NCI-H1092 (cell line): ENCODE measurements at places on chromosomes 12 and 14.
A peak's percentile ranks its signal among the peaks of the same experiment; 100 is the strongest.

DNA sequence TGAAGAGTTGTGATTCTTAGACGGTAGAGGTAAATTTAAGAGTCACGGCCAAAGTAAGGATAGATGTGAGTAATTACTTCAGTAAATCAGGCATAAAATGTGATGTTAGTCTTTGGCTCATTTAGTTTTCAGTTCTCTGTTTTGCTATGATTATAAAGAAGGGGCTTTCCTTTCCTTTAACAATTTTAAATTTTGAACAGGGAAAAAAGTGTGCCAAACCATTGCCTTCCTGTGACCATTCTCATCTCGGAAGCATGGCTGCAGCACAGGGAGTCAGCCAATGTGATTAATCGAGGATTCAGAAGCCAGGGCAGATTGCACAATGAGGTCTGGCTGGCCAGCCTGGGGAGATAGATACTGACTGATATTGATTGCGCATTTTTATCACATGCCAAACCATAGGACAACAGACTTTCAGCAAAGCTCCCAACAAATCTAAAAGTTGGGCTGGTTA, 480.2 kb upstream of the PRICKLE1 start:
- DNase-seq = no peak

GRCh38 chr12:130709151-130709970, 6.7 kb downstream of the RIMBP2 start:
- DNase-seq = no peak

DNA sequence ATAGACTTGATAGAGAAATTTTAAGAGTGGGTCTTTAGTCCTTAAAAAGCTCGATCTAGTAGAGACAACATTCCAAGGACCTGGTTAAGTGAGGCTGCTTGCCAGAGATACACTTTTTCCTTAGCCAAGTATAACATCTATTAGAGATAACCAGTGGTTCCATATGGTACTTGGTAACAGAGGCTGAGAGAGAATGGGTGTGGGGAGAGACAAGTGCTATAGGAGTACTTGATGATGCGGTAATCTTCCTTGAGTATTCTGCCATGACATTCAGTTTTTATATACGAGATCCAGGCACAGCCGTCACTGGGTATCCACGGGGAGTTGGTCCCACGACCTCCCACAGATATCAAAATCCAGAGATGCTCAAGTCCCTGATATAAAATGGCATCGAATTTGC, 77.4 kb upstream of the REP15 start:
- DNase-seq = no peak

DNA sequence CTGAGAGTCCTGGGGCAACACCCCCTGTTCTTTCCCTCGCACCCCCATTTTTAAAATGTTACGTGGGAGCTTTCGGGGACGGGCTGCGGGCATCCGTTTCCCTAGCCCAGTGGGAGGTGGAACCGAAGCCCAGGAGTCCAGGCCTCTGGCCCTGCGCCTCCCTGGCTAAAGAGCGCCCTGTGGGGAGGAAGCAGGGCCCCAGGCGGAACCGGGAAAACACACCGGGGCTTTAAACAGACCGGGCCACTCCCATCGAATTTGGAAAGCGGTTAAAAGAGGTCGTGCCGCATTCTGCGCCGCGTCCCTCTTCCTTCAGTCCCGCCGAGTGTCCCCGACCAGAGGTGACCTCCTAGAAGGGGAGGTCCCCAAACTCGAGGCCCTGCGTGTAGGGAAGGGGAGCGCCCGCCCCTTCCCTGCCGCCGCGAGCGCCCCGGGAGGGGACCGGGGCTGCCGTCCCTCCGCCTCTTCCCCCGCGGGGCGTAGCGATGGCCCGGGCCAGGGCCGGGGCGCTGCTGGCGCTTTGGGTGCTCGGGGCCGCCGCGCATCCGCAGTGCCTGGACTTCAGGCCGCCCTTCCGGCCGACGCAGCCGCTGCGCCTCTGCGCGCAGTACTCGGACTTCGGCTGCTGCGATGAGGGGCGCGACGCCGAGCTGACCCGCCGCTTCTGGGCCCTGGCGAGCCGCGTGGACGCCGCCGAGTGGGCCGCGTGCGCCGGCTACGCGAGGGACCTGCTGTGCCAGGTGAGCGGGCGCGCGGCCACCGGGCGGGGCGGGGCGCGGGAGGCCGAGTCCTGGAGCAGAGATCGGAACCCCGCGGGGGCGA, at the start of gene HHIPL1:
HHIPL1 (plus strand) TSS at position 407 of the 822 bp plus-strand sequence; CDS start at position 486, 79 bp downstream.
- DNase-seq = no peak

DNA sequence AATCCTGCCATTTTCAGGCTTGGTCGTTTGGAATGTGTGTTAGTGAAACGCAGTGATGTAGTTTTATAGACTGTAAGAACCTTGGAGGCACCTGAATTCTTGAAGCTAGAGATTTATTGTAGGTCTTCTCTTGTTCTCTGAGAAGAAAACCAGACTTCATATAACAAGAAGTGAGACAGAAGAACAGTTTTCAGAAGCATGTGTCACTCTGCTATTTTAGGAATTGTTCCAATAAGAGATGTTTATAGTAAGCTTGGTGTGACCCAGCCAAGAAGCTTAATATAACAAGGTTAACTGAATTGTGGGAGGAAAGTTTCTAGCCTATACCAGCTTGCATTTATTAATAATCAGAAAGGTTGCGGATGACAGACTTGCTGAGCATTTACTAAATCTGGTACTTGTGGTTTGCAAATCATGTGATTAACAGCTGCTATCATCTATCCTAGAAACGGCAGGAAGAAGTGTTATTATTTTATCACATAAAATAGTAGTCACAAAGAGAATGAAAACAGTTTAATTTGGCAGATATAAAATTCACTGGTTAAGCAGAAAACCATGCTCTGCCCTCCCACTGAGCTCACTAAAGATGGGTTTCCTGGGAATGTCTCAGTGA, 49.2 kb upstream of the BCAT1 start:
- no peak for DNase-seq

DNA sequence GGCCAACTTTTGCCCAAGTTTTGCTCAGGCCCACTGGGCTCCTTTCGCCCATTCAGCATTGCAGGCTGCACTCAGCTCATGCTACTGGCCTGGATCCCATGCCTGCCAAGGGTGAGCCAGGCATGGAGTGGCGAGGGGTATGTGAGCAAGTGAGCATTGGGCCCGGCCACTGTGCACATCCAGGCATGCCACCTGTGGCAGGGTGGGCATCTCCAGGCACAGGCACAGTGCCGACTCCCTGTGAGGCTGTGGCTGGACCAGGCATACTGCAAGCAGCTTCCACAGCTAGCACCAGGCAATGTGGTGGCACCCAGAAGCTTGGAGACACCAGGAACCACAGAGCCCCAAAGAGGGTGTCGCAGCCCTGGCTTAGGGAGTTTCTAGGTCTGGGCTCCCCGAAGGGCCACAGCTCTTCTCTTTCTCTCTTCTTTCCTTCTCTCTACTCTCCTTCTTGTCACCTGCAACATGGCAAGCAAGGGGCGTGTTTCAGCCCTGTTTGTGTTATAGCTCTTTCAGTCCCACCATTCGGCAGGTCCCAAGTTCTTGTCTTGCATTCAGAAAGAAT, 15.6 kb downstream of the FAM186A start:
- no peak for DNase-seq

GRCh38 chr12:106757623-106758348, 16.7 kb upstream of the RIC8B start:
- no peak for DNase-seq

DNA sequence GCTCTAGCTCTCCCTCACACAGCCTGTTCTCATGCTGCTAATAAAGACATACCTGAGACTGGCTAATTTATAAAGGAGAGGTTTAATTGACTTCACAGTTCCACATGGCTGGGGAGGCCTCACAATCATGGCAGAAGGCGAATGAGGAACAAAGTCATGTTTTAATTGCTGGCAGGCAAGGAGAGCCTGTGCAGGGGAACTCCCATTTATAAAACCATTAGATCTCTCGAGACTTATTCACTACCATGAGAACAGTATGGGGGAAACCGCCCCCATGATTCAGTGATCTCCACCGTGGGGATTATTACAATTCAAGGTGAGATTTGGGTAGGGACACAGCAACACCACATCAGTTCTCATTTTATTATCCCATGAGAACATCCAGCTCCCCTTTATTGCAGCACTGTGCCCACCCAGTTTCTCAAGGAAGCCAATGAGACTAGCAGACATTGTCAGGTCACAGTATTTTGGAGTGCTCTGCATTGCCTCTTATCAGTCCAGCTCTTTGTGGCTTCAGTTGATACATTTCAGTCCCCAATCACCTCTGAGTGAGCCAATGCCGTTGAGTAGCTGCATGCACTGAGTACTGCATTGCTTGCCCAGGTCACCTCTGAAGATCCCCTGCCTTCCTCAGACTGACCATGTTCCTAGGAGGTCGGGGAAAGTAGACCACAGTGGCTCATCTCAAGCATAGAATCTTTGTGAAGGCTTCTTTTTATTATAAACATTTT, 131.2 kb downstream of the CRADD start:
- no peak for DNase-seq

DNA sequence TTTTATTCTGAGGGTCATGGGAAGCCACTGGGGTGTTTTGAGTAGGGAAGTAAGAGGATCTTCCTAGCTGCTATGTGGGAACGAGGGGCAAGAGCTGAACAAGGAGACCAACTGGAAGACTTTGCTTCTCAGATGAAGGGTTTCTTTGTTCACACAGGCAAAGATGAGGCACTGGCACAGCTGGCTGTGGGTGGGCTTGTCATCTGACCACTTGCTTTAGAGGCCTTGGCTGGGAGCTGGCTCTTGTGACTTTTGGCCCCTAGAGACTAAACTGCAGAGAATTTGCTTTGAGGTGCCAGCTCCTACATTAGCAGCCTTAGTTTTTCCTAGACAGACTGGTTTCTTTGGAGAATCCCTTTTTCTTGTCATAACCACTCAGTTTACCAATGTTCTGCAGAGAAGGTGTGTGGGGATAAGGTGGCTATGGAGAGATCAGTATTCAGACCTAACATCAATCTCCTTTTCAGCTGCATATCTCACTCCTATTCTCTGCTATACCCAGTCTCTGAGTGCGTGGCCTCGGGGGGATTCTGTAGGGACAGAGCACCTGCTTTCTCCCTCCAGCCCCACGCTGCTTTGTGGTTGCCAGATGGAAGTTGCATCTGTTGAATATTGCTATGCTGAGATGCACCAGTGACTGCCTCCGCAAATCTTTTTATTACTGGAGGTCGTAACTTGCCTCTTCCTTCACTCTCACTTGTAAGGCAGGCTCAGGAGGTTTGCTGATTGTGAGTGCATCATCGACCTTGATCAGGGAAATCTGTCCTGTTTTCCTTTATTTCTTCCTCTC, 12.7 kb downstream of the PPP2R5C start:
- peak; percentile 11 for DNase-seq

GRCh38 chr12:98838231-98838647, 193.1 kb downstream of the APAF1 start:
- no peak for DNase-seq

GRCh38 chr12:19402743-19403431, 36.4 kb upstream of the AEBP2 start:
- no peak for DNase-seq

- DNase-seq = peak; percentile 97
These were observed 82.3 kb downstream of the RIMBP2 start for GRCh38 chr12:130633771-130634170.

DNA sequence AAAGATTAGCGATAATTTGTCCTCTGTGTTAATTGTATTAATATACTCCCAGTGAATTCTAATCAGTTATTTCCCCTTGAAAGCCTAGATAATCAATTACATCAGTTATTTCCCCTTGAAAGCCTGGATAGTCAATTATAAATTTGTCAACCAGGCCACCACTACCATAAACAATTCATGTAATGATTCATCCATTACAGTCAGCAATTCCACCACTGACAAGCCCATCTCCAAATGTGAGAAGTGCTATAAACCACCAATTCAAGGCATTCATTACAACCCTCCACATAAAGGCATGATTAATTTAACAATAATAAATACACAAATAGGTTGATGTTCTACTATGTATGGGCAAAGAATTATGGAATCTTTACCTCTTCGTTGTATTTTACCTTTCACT, 40.9 kb downstream of the INTS13 start:
- no peak for DNase-seq

- no peak for DNase-seq
These were observed 220.5 kb downstream of the BCAT1 start for GRCh38 chr12:24728366-24728765.

GRCh38 chr12:13024531-13024916, 19.7 kb upstream of the FAM234B start:
- DNase-seq = no peak

GRCh38 chr12:112989806-112990205, 11.5 kb downstream of the OAS2 start:
- no peak for DNase-seq

- no peak for DNase-seq
These were observed 5.0 kb upstream of the MIA2 start for GRCh38 chr14:39228509-39229221.

DNA sequence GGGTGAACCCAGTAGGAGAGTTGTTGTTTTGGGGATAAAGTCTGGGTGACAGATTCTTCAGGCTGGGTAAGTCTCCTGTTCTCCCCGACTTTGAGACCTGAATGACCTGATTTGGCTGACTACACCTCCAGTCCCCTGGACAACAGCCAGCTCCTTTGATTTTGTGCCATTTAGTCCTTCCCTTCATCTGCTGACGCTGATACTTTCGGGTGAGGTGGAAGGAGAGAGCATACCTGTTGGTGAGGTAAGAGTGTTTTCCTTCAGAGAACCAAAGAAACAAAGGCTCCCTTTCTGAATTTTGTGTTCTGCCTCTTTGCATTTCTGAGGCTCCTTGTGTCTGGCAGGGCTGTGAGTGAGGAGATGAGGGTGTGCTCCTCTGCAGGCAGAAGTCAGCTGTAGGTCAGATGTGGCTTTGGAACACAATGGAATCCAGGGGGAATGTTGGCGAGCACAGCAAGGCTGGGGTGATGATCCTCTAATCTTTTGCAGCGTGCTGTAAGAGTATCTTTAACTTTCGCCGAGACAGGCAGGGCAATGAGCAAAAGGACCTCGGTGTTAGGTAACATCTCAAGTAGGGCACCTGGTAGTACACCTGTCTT, 12.1 kb downstream of the ETV6 start:
- no peak for DNase-seq

GRCh38 chr14:61280526-61281185, 482 bp downstream of the TMEM30B start:
- DNase-seq = peak; percentile 74

- DNase-seq = no peak
These were observed 308.3 kb downstream of the DAD1 start for GRCh38 chr14:22280497-22281316.
